Sigmoid colon (tissue), 7 donors: ENCODE measurements at places on chromosomes 5 and 9. TPM values are rescaled to one million over a fixed set of nuclear protein-coding genes. Genes with fewer than 3 reads are reported as not detected.

DNA sequence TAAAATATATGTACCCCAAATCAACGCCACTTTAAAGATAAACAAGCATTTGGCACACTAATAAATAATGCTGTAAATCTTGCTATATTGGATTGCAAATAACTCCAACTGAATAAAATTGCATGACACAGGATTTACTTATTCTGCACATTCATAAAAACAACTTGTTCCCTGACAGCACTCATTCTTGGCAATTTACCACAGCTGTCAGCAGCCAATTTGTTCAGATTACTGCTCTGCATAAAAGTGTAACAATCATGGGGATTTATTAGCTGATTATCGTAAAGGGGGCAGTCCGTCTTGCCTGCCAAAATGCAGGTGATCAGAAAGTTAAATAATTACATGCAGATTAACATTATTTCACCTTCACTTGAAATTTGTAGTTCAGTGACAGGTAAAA is 285.3 kb downstream of the SLF1 start:
- no peaks in the 10 kb centered on the region for H3K27me3 ChIP-seq
- H3K27ac ChIP-seq: no peak overlapping the region
- no peak for DNase-seq
- no peak overlapping the region for H3K4me3 ChIP-seq

- H3K4me3 ChIP-seq: no peak overlapping the region
- H3K27ac ChIP-seq: peak overlapping the region; percentile 97
- no peaks in the 10 kb centered on the region for H3K36me3 ChIP-seq
- no peaks in the 10 kb centered on the region for H3K27me3 ChIP-seq
- no peaks in the 10 kb centered on the region for H3K4me1 ChIP-seq
Observed at GRCh38 chr5:172777881-172778814, 7.2 kb upstream of the DUSP1 start.

- no peaks in the 10 kb centered on the region for H3K4me1 ChIP-seq
- H3K27me3 ChIP-seq: no peaks in the 10 kb centered on the region
- H3K4me3 ChIP-seq: no peak overlapping the region
- H3K36me3 ChIP-seq: no peaks in the 10 kb centered on the region
- H3K27ac ChIP-seq: no peak overlapping the region
- DNase-seq: no peak
Observed at GRCh38 chr9:20238921-20239320, 383.4 kb downstream of the MLLT3 start.

- H3K36me3 ChIP-seq: no peaks in the 10 kb centered on the region
- no peak for DNase-seq
- H3K4me3 ChIP-seq: no peak overlapping the region
Observed at GRCh38 chr5:59299006-59299405, 594.5 kb downstream of the PDE4D start.

DNA sequence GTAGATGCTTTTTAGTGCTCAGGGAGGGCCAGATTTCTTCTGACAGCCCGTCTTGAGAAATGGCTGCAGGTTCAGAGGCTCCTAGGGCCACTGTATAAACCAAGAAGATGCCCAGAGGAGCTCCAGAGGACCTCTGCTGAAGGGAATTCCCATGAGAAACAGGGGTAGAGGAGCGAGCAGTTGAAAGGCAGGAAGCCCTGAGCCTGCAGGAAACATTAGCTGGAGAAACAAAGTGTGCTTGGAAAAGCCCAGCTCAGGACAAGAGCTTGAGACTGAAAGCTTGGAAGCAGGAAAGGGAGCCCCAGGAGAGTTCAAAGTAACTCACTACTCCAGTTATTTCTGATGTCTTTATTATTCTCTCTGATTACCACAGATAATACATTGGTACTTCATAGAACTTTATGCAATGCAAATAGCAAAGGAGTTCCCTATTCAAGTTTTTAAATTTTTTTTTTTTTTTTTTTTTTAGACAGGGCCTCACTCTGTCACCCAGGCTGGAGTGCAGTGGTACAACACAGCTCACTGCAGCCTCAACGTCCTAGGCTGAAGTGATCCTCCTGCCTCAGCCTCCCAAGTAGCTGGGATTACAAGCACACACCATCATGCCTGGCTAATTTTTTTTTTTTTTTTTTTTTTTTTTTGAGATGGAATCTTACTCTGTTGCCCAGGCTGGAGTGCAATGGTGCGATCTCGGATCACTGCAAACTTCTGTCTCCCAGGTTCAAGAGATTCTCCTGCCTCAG is 16.5 kb downstream of the HBEGF start:
- peaks cover 15% of the 10 kb centered on the region for H3K36me3 ChIP-seq
- H3K4me1 ChIP-seq: peaks cover 5% of the 10 kb centered on the region
- DNase-seq: no peak

- H3K27ac ChIP-seq: peak overlapping the region; percentile 62
- no peaks in the 10 kb centered on the region for H3K36me3 ChIP-seq
- peak; percentile 82 for DNase-seq
- peaks cover 23% of the 10 kb centered on the region for H3K27me3 ChIP-seq
Observed at GRCh38 chr5:139708877-139709581, 60.9 kb downstream of the CXXC5 start.

The FOXI1 gene
- total RNA-seq: not detected

The FBN2 gene
- 0.55 TPM for total RNA-seq

The IFNA2 gene
- total RNA-seq: 0.33 TPM

The CEL gene
- total RNA-seq: not detected

The PCDHAC1 gene
- 1.7 TPM for total RNA-seq
